ENCODE measurements at places on chromosomes 6 and 20.

DNA sequence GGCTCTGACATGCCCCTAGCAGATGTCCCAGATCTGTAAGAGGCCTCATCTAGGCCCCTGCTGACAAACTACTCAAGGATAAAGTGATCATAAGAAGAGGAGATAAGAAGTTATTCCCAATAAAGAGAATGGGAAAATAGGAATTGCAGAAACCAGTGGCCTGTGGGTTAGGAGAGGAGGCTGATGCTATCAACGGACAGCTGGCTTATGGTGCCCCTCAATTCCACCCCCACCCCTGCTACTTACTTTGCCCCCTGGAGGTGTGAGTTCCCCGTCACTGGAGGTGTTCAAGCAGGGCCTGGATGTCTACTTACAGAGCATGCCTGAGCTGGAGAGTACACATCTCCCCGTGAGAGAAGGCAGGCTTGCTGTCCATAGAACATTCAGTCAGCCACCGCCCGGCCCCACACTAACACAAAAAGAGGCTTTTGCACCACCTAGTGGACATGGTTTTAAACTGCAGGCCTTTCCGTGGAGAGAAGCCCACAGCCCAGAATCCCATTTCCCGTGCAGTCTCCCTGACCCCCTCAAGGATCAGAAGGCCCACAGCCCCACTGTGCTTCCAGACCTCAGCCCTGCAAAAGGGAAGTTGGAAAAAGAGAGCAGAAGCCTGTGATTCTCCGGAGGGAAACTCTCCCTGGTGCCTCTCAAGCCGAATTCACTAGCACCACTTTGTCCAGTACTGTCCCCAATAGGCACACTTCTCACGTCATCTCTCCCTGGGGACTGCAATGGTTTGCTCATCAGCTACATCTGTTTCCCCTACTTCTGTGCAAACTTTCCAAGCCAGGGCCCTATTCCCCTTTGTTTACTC is 23.8 kb upstream of the BNIP5 start:
- peak; percentile 82 for DNase-seq

DNA sequence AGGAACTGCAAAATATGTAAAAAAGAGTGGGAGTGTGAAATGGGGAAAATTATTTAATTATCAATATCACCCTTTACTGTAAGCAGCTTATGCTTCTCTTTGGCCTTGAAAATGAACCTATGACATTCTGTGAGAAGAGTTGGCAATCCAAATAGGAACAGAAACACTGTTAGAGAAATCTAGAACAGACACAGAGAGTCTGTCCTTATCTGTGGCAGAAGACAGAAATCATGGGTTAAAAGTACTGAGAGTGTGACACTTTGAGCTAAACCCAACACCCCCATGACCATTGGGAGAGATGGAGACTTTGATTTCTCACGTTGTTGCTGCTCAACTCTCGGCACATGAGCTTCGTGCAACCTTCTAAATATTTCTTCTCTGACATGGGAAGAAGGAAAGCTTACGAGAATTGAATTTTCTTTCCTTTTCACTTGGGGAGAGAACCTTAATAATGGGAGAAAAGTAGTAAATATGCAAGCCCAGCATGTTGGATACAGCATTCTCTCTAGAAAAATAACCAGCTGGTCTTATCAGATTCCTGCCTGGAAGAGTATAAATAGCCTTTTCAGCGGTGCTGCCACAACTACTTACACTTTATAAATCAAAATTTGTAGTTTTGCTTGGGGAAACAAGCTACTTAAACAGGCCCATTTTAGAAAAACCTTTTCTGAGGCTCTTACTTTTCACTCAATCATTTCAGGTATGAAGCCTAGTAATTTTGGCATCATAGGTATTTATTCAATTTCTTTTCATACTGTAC is 49.4 kb upstream of the NOX3 start:
- no peak for DNase-seq

- no peak for DNase-seq
These were observed 5.2 kb downstream of the RBM38 start for GRCh38 chr20:57396212-57396983.

DNA sequence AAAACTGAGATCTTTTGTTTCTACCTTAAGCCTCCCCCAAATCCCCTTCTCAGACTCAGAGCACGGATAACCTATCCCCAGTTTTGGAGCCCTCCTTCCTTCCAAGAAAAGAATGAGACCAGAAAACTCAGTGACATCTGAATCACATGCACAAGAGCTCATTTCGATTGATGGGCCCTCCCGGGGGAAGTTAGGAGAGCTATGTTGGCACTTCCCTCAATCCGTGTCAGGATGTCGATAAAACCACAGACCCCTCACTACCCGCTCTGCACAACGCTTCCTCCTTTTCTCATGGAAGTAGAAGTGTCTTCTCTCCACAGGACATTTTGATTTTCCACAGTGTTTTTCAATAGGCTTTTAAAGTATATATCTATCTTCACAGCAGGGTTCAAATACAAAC is 332.4 kb downstream of the HACE1 start:
- no peak for DNase-seq

GRCh38 chr20:50097843-50098242 is 15.1 kb downstream of the UBE2V1 start:
- DNase-seq: no peak

GRCh38 chr6:149963462-149964307 is at the start of gene ULBP1:
Gene ULBP1, plus strand, starts transcription at chr6:149963943. Its CDS starts 107 bp downstream, at chr6:149964050.
- DNase-seq: peak; percentile 92

GRCh38 chr6:144284783-144285547 is at the start of gene UTRN:
Gene UTRN, plus strand, starts transcription at chr6:144285335. Its CDS starts 6,494 bp downstream, at chr6:144291829.
- DNase-seq: peak; percentile 65

DNA sequence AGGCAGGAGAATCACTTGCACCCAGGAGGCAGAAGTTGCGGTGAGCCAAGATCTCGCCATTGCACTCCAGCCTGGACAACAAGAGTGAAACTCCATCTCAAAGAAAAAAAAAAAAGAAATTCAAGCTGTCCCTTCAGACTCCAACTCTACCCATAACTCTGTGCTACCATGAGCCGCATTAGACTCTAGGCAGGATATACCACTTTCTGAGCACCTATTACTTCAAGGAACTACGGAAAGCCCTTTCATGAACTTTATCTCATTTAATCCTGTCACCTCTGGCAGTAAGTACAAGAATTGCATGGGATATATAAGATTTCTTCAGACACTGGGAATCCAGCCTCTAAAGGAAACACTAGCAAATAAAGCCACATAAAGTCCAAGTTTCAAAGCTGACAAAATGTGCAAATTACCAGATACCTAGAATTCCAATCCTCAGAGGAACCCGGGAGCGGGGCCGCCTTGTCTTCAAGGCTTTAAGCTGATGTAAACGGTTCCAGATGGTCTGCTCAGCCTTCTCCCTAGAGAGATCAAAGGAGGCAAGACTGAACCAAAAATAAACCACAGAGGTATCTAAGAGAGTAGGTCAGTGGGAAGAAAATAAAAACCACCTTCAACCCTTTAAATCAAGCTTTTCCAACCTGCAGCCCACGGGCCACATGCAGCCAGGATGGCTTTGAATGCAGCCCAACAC is 9.4 kb downstream of the CDK5RAP1 start:
- no peak for DNase-seq

- no peak for DNase-seq
These were observed 87.1 kb upstream of the NT5E start for GRCh38 chr6:85362652-85363310.

DNA sequence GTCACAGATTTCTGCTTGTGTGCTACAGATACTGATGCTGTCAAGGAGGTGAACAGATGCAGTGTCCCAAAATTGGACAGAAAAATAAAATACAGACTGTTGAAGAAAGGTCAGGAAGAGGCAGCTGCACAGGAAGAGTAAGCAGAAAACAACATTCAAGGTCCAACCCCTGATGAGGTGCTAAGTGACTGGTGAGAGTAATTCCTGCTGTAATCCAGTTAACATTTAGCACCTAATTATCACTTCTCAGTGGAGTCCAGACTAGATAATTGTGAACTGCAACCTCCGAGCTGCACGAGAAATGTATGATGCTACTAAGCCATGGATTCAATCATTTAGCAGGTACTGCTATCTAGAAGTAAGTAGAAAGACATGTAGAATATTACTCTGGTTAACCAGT is 36.3 kb upstream of the NRSN1 start:
- DNase-seq: no peak

GRCh38 chr20:2400290-2400689 is 19.6 kb downstream of the TGM6 start:
- DNase-seq: no peak

DNA sequence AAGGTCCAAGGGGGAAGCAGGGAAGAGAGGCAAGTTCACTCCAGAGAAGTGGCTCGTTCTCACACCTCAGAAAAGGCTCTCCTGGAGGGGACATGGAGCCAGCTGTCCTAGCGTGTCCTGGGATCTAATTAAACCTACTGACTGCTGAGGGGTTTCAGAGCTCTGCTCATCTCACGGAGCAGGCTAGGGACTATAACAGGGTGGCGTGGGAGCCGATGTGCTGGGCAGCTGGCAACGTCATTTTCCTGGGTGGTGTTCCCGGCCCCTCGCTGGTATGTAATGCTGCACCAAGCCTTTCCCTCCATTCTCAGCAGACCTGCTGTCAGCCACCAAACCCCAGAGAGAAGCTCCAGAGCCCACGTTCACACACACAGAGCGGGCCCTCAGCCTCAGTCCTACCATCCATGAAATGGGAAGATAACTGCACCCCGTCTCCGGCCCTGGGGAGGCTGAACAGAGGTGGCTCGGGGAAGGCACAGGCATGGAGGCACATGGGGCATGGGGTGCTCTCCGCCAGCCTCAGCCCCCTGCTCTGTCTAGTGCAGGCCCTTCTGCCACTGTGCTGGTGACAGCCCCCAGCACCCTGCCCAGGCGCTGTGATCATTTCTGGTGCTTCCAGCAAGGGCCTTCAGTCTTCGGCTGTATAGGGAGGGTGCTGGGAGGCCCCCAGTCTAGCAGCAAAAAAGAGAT is 1.9 kb downstream of the CST7 start:
- no peak for DNase-seq

DNA sequence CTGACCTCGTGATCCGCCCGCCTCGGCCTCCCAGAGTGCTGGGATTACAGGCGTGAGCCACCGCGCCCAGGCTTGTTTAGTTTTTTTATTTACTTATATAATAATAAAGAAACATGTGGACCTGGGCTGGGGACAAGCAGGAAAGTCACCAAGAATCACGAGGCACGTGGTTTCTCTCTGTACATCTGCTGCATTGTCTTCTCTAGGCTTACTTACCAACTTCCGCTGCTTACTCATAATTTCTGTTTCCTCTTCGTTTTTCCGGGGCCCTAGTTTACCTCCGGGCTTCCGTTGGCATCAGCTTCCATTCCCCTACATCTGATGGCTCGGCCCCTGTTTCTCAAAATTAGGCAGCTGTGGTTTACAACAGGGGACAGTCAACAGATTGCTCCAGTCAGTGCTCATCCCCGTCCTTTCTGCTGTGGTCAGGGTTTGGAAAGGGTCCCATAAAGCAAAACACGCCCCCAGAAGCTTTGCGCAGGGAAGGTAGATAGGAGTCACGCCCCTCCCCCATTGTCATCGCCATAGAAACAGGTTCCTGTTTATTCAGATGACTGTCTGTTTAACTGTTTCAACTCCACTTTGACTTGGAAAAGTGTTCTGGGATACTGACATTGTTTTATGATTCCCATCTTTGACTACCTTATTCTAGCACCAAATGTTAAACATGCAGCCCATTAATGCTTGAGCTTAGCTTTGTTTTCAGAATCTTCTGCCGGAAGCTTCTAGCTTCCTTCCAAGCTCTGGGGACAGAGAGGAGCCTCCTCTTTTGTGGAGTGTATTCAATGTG is 31.9 kb upstream of the TXLNB start:
- peak; percentile 82 for DNase-seq

DNA sequence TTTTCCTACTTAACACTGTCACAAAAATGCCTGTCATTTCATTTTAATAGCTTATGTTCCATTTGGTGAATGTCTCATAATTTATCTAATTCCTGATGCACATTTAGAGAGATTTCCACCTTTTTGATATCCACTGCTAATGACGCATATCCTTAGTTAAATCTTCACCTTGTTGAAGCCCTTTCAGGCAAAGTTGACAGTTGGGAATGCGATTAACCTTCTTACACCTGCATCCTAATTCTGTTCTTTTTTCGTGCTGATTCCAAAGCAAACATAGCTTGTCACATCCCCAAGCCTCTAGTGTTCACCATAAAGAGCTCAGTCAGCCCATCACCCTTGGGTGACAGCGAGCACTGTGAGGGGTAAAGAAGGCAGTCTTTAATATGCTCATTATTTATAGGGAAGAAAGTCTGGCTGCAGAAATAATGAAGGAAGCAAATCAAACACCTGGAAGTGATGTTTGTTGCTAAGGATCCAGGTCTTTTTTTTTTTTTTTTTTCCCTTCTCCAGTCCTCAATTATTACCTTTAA is 205.6 kb downstream of the DTNBP1 start:
- DNase-seq: no peak

- DNase-seq: no peak
These were observed 44.7 kb upstream of the CNKSR3 start for GRCh38 chr6:154555073-154555677.

- no peak for DNase-seq
These were observed 33.2 kb upstream of the PNISR start for GRCh38 chr6:99458319-99458718.

DNA sequence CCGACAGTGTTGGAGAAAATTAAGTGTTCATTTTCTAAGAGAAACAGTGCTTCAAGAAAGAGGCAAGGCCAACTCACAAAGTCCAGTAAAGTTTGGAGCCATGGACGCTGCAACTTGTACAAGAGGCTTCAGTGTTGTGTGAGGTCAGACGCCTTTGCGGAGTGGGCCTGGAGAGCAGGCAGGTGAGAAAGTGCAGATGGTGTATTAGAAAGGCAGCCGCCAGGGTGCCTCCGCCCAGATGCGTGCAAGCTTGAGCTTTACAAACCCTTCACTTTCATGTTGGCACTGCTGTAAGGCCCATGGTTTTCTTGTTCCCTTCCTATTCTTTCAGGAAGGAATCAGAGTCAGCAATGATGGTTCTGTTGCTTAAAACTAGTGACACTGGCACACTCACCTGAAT is 25.4 kb upstream of the EXOC2 start:
- no peak for DNase-seq

- no peak for DNase-seq
These were observed 27.2 kb upstream of the SYNJ2 start for GRCh38 chr6:157954150-157955117.

DNA sequence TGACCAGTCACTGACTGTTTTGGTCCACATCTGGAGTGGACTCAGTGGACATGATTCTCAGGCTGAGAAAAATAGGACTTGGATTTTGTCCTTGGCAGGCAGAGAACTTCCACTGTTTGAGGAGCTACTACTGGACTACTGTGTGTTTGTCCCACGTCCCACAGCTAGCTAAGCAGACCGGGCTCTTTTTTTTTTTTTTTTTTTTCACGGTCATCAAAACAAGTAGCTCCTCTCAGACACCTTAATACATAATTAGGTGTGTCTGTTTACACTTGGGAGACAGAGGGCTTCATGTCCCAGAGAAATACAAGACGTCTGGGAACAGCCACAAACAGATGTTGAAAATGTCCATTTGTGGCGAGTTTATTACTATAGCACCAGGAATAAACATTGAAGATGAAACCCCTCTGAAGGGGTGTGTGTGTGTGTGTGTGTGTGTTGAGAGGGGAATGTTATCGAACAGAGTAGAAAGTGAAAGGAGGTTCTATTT is 155.0 kb upstream of the SUPT3H start:
- DNase-seq: no peak
